Activated CD8-positive, alpha-beta memory T cell treated with anti-CD3 and anti-CD28 coated beads for 1 hour (primary cell): ENCODE measurements at places on chromosomes 6 and 20.

- no peak for DNase-seq
Measured at GRCh38 chr6:169014211-169015197, 239.1 kb downstream of the THBS2 start.

DNA sequence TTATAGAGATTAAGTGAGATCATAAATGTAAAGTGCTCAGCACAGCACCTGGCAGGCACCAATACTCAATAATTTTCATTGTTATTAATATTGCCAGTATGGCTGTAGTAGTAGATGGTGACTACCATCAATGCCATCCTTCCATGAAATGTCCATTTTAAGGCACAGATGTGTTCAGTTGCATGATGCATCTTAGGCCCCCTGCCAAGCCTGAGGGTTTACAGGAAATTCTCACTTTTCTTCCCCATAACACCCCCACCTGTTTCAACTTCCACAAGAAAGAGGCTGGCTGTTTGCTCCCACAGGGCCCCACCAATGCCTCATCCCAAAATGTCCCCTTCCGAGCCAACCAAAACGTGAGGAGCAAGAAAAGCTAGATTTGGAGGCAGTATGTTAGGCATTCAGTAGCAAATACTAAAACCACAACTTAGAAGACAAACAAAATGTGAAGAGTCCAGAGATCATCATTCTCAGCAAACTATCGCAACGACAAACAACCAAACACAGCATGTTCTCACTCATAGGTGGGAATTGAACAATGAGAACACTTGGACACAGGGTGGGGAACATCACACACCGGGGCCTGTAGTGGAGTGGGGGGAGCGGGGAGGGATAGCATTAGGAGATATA is 110.6 kb upstream of the NHSL1 start:
- DNase-seq, result no peak

DNA sequence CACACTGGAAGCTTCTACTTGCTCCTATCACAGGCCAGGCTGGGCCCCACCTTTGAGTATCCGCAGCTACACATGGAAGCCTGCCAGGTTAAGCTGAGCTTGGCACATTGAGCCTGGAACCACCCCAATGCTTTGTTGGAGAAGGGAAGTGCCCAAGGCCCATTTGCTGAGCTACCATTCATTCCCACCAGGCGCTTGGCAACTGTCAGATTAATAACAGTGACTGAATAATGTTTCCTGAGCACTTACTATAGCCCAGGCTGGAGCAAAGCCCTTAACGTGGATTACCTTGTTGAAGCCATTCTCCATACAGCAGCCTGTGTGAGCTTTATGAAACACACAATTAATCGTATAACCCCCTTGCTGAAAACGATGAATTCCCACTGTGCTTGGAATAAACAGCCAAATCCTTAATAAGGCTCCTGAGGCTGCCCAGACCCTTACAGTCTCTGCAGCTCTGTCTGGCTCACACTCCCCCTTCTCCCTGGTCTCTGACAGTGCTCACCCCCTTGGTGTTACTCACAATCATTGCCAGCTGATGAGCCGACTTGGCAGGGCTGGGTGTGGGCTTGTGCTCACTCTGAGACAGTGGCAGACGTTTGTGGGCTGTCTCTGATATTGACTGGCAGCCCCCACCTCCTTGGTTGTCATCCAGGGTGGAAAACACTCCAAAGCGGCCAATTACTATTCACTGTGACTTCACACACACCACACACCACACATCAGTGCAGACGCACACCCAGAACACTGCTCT is 357.1 kb downstream of the MAFB start:
- DNase-seq, result no peak

- DNase-seq, result no peak
Measured at GRCh38 chr6:142474531-142475289, 172.9 kb downstream of the ADGRG6 start.

- no peak for DNase-seq
Measured at GRCh38 chr6:21395121-21395520, 198.4 kb upstream of the SOX4 start.

- no peak for DNase-seq
Measured at GRCh38 chr20:7770578-7770977, 169.7 kb downstream of the HAO1 start.

DNA sequence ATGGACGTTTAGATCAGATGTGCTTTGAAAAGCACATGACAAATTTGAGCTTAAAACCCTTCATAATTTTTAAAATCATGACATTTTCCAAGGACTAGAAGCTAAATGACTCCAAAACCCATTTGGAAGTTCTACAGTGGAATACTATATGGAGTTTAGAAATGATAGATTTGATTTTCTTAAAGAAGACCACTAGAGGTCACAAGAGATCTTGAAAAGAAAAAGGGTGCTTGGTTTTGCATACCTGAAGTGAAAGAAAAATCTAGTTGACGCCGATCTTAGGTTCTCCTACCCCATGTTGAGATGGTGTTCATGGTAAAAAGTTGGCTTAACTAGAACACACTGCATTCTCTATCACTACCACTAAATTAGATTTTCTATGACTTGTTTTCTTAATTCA is 31.5 kb downstream of the CFAP61 start:
- DNase-seq, result no peak

DNA sequence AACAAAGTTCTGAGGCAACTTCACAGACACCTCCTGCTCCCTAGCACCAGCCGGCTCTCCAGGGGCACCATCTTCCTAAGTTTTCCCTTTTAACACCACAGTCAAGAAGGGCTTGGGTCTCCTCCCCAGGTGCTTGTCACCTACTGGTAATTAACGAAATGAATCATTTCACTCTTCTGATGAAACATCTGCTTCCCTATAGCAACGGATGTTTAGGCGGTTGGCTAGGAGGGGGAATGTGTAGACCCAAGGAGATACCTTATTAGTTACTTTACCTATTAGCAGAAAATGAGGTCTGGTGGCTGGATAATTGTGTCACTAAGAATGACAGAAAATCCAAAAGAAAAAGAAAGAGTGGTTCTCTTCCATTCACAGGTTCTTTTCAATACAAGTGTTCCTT is 46.3 kb upstream of the FABP7 start:
- DNase-seq, result no peak

DNA sequence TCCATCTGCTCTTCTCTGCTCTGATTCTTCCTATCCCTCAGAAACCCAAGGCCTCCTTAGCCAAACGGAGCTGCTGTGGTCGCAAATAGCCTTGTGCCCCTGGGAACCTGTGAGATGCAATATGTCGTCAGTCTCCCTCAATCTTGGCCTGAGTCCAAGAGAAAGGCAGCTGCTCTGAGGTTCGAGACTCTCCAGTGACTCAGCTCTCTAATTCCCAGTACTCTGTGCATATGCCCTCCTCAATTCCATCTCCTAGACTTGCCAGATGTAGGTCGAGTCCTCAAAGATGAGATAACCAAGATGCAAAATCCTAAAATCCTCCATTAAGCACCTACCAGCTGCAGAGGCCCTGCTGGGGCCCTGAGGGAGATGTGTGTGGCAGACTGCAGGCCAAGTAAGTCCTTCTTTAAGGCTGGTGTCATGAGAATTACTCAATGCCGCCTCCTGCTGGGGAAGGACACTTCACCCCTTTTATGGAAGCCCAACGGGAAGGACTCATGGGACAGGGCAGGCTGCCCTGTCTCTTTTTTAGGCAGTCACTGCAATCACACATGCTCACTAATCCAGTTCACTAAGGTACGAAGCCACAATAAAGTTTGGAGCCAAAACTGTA is 28.5 kb downstream of the C6orf15 start:
- no peak for DNase-seq

DNA sequence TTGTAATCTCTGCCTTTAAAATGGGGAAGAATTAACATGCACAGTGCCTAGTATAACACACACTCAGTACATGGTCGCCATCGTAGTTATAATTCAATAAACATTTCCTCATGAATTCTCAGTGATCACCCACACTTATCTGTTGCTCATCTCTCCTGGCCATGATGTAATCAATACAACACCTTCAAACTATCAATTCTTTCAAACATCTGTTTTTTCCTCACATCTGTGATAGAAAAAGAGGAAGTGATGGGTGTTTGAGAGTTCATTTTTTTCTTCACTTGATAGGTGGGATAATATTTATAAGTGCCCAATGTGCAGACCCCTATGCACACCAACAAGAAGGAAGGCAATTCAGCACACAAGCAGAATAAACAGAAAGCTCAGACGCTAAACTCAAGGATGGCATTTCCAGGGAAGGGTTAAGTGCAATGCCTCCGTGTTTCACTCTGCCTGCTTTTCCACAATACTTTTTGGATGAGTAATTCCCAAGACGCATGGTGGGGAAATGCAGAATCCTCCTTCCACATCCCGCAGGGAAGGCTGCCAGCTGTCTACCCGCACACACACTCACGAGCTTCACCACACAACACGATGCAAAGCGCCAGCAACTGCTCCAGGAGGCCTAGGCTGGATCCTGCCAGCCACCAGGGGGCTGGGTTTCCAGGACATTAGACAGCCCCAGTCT is 100.3 kb downstream of the GMPR start:
- no peak for DNase-seq

- no peak for DNase-seq
Measured at GRCh38 chr6:32074996-32075532, 34.1 kb downstream of the TNXB start.

- DNase-seq, result no peak
Measured at GRCh38 chr6:136641166-136641565, 90.9 kb upstream of the MAP7 start.

DNA sequence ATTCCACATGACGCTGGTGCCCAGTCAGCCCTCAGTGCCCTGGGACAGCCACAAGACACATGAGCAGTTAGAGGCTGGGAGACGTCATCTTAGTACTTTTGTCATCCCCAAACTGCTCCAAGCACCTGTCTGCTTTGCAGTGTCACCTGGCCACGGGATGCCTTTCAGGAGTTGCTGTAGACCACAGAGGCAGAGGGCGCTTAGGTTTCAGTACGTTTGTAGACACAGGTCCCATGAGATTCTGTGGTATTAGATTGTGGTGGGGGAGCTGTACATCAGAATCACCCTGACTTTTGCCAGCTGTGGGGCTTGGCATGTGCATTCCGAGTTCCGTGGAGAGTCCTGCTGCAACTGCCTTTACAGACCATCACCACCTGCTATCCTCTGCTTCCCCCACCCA is 16.7 kb downstream of the MAVS start:
- DNase-seq, result no peak

GRCh38 chr20:36498386-36499179 is 42.7 kb upstream of the MYL9 start:
- DNase-seq, result no peak

GRCh38 chr6:81844686-81845085 is 92.2 kb upstream of the TENT5A start:
- DNase-seq, result no peak

DNA sequence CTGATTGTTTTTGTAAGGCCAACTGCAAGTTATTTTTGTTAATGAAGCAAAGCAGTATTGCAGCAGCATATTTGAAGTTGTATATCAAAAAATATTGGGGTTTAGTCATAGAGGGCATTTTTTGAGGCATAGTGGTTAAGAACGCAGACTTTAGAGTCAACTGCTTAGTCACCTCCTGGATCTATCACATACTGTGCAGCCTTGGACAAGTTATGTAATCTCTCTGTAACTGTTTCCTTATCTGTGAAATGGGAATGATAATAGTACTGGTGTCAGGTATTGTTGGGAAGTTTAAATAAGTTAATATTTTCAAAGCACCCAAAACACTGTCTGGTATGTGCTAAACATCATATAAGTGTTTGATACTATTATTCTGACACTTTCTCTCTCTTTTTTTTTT is 27.2 kb upstream of the EFHC1 start:
- DNase-seq, result no peak

DNA sequence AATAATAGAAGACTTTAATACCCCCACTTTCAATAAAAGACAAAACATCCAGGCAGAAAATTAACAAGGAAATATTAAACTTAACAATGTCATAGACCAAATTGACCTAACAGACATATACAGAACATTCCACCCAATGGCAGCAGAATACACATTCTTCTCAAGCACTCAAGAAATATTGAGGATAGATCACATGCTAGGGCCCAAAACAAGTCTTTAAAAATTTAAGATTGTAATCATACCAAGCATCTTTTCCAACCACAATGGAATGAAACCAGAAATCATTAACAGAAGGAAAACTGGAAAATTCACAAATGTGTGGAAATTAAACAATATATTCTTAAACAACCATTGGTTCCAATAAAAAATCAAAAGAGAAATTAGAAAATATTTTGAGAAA is 161.0 kb downstream of the COL12A1 start:
- DNase-seq, result no peak

DNA sequence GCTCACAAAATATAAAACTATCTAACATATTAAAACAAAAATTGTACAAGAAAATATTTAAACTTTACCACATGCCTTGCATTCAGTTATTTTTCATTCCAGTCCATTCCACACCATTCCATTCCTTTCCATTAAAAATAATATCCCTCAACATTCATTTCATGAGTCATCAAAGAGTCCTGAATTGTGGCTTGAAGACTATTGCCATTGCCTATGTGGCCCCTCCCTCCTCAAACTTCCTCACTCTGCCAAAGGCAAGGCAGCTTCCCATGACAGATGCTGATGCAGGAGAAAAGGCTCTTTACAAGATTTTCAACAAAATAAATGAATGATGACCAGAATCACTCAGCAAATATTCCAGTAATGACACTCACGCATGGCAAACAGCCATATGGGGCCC is 31.7 kb downstream of the IL20RA start:
- no peak for DNase-seq

GRCh38 chr6:78347191-78347916 is 520.0 kb upstream of the IRAK1BP1 start:
- DNase-seq, result no peak

- DNase-seq, result no peak
Measured at GRCh38 chr20:19241440-19241839, 29.0 kb downstream of the SLC24A3 start.

DNA sequence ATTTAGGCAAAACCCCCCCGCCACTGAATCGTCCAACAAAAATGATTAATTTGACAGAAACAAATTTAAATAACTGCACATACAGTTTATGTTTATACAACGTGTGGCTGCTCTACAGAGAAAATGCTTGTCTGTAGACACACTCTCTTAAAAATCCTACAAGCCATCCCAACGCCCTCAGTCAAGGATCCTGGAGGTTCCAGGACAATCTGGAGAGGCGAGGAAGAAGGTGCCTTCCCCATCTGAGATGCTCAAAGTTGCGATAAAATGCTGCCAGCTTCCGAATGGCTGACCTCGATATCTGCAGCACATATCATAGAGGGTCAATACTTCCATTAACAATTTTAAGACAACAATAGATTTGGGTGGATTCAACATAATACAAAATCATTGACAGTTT is 25.3 kb downstream of the ZNF217 start:
- DNase-seq, result no peak

- DNase-seq, result no peak
Measured at GRCh38 chr6:53216301-53216700, 67.7 kb upstream of the GCM1 start.

- DNase-seq, result no peak
Measured at GRCh38 chr6:22575190-22575589, 5.8 kb downstream of the HDGFL1 start.

DNA sequence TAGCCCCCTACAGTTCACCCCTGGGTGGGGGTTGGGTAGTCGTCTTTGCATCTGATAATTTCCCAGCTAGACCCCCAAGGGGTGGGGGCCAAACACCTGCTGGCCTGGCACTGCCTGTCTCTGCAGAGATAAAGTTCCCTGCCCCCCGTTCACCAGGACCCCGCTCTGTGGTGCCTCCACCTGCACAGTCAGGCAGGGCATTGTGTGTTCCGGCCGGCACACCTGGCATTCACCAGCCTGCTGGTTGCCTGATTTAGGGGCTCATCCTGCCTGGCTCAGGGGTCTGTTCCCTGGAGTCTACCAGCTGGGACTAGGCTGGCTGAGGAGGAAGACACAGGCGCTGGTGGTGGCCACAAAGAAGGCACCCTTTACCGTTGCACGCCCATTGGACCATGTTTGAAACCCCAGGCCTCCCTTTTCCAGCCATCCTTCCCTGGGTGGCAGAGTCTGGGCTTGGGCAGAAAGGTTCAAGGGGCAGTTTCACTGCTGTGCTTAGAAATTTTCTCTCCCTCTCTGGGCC is 30.8 kb upstream of the SCRT2 start:
- DNase-seq, result no peak
